ENCODE measurements at places on chromosomes 5 and 9. TPM values are rescaled to one million over a fixed set of nuclear protein-coding genes. Genes with fewer than 3 reads are reported as not detected.

GRCh38 chr9:104993291-104993963 lies 65.5 kb upstream of the ABCA1 start:
- peaks cover 27% of the 10 kb centered on the region for H3K4me1 ChIP-seq
- no peak for DNase-seq
- no peak overlapping the region for H3K27ac ChIP-seq
- H3K27me3 ChIP-seq = peaks cover 43% of the 10 kb centered on the region

- H3K36me3 ChIP-seq = no peaks in the 10 kb centered on the region
Measured at GRCh38 chr5:122339591-122339990, 27.6 kb downstream of the SNCAIP start.

- H3K27ac ChIP-seq = no peak overlapping the region
- DNase-seq = no peak
- H3K4me3 ChIP-seq = no peak overlapping the region
- no peaks in the 10 kb centered on the region for H3K36me3 ChIP-seq
- H3K27me3 ChIP-seq = no peaks in the 10 kb centered on the region
- H3K4me1 ChIP-seq = no peaks in the 10 kb centered on the region
Measured at GRCh38 chr9:23219471-23219870, 606.6 kb downstream of the ELAVL2 start.

GRCh38 chr5:179143446-179143845 lies 83.3 kb downstream of the ZNF354C start:
- H3K4me1 ChIP-seq = peaks cover 11% of the 10 kb centered on the region
- H3K4me3 ChIP-seq = no peak overlapping the region
- H3K27me3 ChIP-seq = no peaks in the 10 kb centered on the region
- no peaks in the 10 kb centered on the region for H3K36me3 ChIP-seq
- DNase-seq = no peak

- no peak overlapping the region for H3K27ac ChIP-seq
- H3K4me1 ChIP-seq = peaks cover 7% of the 10 kb centered on the region
- peaks cover 2% of the 10 kb centered on the region for H3K36me3 ChIP-seq
- no peak for DNase-seq
- H3K27me3 ChIP-seq = peaks cover 17% of the 10 kb centered on the region
Measured at GRCh38 chr5:169631360-169631759, 5.7 kb upstream of the DOCK2 start.

Gene SARDH
- total RNA-seq = 0.54 TPM

Gene CARD9
- total RNA-seq = 9.2 TPM
